Activated effector memory CD4-positive, alpha-beta T cell treated with anti-CD3 and anti-CD28 coated beads, Interleukin-2, amount 50 U/mL, for 16 hours (primary cell): ENCODE measurements at places on chromosomes 2 and 18.

- DNase-seq: no peak
Measured at GRCh38 chr2:64228918-64229317, 84.7 kb upstream of the PELI1 start.

DNA sequence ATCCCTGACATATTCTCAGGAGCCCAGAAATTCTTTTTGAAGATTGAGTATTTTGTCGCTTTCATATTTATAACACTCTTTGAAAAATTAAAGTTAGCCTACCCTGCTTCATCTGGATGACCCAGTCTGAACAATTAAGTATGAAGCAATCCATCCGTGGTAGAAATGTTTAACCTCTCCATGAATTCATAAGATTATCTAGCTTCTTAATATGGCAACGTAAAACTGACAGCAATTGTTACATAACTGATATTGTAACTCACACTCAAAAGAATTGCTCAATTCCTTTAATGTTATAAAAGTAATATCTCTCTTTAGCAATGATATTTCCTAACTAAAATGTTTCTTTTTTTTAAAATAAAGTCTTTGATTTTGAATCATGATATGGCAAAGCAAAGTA is 7.2 kb upstream of the ABCA12 start:
- DNase-seq: no peak

- no peak for DNase-seq
Measured at GRCh38 chr2:41829052-41829451, 218.8 kb upstream of the PKDCC start.

DNA sequence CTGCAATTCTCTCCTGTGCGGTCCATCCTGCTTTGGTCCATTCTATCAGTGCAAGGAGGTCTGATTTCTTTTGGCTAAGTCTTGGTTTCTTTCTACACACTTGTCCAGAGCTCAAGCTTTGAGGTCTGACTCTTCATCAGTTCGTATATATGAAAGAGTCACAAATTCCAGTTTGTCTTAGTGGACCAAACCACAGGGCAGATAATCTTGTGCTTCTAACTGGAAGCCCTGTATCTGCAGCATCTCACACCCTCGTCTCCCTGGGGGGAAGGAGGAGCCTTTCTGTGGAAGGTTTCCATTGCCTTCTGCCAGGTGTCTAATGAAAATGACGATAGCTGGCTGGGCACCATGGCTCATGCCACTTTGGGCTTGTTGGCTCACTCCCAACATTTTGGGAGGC is 148.5 kb downstream of the SPP2 start:
- no peak for DNase-seq

DNA sequence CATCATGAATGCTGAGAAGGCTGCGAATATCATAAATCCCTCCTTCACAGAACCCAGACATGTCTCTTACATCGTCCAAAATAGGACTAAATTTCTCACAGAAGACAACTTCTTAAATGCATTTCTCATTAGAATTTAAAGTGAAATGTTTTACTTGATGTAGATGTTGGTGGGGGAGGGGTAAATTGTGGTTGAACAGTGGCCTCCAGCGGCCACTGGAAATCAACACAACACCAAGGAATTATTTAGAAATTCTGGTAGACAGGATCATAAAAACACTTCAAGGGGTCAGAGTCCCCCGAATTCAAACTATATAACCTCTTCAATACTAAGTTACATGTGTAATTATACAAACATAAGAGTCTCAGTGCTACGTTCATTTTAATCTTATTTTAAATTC is 135.9 kb downstream of the ABCA12 start:
- no peak for DNase-seq

DNA sequence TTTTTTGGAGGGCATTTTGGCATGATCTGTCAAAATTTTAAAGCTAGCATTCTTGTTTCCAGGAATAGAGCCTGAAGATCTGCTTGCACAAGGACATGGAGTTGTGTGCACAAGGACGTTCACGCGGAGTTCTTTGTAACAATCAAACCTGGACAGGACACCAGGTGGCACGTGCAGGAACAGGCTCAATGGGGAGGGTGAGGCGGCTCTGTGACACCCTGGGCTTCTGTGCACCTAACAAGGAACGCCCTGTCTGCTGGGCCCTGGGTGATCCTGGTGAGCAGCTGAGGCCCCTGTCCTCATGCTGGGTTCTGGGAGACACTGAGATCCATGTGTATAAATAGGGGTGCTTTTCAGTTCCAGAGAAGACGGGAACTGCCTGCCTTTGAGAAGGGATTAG is 93.1 kb upstream of the PXDN start:
- DNase-seq: no peak

- no peak for DNase-seq
Measured at GRCh38 chr18:23378302-23378686, 74.8 kb upstream of the RIOK3 start.

GRCh38 chr2:173934895-173935294 is 30.3 kb downstream of the SP3 start:
- DNase-seq: no peak

GRCh38 chr2:43524177-43524965 is 71.5 kb downstream of the THADA start:
- no peak for DNase-seq

DNA sequence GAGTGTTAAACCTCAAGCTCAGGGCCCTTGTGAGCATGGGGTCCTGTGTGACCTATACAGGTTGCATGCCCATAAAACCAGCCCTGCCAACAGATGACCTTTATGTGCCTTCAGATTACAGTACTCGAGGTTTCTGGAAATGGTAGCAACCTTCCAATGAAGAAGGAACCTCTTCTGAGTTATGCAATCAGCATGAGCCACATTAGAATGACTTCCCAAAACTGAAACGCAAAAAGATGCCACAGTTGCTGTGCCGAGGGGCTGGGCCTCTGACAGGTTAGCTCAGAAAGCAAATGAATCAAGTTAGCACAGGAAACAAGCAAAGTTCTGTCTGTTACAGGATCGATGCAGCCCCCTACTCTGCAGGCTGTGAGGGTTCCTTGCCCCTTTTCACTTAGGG is 37.7 kb downstream of the TGFA start:
- no peak for DNase-seq

DNA sequence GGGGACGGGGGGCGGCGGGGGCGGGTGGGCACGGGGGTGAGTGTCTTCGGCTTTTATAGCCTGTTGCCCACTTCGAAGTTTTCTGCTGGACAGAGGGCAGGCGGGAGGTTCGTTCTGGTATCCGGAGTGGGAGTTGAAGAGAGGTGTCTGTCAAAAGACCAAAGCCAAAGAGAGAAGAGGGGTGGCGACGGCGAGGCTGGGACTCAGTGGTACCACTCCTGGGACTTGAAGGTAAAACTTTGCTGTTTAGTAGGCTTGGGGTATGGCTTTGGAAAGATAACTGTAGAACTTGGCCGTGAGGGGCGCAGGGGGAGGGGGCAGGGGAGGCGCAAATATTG is 215.8 kb upstream of the DTNA start:
- DNase-seq: no peak

DNA sequence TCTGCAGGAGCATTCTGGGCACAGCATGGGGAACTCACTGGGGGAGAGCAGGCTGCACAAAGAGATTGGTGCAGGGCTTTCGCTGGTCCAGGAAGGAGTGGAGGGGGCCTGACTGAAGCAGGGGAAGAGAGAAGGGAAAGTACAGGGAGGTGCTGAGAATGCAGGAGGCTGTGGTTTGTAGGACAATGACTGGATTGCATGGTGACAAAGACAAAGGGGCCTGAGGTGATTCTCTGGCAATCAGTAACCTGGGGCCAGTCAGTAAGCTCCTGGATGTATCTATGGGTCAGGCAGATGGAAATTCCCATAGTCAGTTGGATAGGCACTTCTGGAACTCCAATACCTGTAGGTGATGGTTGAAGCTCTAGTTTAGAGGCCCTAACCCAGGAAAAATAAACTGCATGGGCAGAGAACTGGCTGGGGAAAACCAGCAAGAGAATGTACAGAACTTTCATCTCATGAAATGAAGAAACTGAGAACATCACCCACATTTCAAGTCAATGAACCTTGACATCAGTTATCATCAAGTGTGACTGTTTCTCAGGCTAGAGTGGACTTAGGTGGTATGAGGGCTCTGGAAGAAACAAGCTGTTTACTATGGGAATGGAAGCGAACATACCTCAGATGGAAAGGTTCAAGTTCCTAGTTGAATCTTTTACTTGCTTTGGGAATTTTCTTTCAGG is 193.2 kb downstream of the TPGS2 start:
- no peak for DNase-seq

- no peak for DNase-seq
Measured at GRCh38 chr2:128282976-128283810, 35.5 kb downstream of the HS6ST1 start.

- DNase-seq: no peak
Measured at GRCh38 chr18:62829936-62830335, 114.6 kb downstream of the PHLPP1 start.

GRCh38 chr2:80530442-80531064 is 226.0 kb upstream of the LRRTM1 start:
- DNase-seq: no peak

DNA sequence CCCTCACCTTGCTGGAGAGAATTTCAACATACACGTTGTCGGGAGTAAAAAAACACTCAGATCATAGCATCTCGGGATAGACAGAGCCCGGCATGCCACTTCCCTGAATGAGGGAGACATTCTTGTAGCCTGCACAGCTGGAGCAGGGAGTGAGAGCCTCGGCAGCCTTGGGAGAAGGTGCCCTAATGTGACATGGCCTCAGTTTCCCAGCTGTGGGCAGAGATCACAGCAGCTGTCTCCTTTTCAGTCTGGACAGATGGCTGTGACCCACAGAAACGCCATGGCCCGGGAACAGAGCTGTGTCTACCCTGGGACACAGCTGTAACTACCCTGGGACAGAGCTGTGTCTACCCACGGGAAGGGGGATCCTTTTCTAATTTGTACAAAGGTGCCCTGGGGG is 55.9 kb downstream of the HS1BP3 start:
- peak; percentile 45 for DNase-seq

GRCh38 chr18:67864677-67865340 is 348.3 kb upstream of the DSEL start:
- no peak for DNase-seq

DNA sequence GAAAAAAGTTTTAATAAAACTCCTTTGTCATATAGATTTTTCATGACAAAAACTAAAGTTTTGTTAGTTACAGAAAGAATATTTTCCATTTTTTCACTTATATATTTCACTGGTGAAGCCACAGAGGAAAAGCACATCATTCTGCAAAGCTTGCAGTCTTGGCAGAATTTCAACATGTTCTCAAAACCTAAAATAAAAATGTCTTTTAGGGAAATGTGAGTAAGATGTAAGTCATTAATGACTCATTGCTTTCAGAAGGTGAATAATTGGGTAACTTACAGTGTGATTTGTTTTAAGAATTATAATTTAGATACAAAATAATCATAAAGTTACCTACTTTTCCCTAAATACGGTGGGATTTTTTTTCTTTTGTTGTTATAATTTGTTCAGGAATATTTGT is 43.4 kb upstream of the TNFRSF11A start:
- no peak for DNase-seq

- DNase-seq: no peak
Measured at GRCh38 chr18:49694402-49694801, 118.9 kb downstream of the ACAA2 start.

- no peak for DNase-seq
Measured at GRCh38 chr2:28558158-28558820, 62.4 kb downstream of the PLB1 start.

DNA sequence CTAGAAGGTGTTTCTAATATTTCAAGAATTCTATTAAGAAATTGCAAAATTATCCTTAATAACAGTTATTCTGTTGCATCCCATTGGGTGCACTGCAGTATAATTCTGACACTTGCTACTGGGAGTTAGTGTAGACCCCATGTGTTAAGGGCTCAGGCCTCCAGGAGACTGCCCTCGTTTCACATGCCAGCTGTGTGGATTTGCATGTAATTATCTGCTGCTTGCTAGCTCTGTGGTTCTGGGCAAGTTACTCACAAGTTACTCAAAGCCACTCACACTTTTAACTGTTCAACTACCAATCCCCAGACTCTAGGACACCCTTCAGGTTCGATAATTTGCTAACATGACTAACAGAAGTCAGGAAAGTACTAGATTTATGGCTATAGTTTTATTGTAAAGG is 38.6 kb downstream of the ST6GAL2 start:
- DNase-seq: no peak

DNA sequence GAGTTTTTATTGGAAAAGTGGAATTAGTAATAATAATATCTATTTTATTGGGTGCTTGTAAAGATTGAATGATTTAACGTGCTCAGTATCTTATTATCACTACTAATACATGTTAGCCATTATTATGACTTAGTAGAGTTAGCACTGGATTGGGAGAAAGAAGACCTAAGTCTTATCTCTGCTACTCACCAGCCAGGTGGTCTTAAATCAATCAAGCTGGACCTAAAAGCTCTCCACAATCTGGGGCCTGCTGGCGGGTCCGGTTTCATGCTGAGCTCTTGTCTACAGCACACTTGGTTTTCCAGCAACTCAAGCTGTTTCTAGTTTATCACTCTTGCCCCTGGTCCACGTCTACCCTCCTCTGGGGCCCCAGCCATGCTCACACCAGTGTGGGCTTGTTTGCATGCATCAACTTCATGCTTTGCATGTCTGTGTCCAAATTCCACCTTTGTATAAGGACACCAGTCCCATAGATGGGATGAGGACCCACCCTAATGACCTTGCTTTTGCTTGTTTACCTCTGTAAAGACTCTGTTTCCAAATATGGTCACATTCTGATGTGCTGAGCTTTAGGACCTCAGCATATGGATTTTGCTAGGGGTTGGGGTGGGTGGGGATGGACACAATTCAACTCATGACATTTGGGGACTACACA is 363.1 kb downstream of the LPIN1 start:
- DNase-seq: no peak

GRCh38 chr2:150575861-150576260 is 88.4 kb upstream of the RND3 start:
- DNase-seq: no peak

- no peak for DNase-seq
Measured at GRCh38 chr2:241019441-241020139, 21.2 kb downstream of the SNED1 start.

DNA sequence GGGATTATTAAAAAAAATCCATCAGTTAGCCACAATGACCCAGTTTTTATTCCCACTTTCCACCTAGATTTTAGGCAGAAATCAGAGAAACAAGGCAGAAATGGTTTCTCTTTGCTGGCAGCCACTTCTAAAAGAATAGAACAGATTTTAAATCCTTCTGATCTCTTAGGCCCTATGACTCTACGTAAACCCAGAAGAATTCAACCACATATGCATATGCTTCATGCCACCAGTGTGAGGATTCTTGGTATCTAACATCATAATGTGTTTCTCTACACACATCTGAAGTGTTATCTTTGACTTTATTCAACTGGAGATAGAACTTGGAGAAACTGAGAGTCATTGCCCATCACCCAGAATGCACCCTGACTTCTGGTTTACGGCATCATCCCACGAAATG is 128.7 kb upstream of the TANK start:
- DNase-seq: no peak

DNA sequence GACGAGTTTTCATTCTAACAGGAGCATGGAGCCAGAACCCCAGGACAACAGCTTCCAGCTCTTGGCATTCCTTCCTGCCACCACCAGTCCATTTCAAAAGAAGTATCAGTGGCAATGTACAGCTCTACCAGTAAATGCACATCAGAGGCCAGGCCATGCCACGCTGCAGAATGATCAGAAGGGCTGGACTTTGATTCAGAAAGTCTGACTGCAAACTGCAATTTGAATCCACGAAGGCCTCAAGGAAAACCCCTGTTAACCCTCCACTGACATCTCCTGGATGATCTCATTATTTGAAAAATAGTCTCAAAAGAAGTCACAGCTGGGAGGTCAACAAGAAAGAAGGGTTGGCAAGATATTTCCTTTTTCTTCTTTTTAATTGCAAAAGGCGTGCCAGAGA is 119.2 kb downstream of the MYO5B start:
- no peak for DNase-seq
